ENCODE measurements at places on chromosomes 5 and 9.

DNA sequence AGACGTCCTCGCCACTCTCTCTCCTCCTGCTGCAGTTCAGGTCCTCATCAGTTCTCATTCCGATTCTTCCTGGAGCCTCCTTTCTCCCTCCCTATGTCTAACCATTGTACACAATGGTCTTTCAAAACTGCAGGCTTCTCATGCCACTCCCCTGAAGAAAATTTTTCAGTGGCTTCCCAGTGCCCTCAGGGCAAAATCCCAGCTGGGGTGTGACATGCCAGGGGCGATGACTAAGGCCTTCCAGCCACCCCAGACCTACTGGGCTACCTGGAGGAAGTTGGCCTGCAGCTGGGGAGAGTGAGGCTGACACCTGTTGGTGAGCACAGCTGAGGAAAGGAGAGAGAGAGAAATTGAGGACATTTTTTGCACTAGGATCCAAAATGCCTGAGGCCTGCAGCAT, 65.2 kb downstream of the SREK1 start:
- no peak for DNase-seq

DNA sequence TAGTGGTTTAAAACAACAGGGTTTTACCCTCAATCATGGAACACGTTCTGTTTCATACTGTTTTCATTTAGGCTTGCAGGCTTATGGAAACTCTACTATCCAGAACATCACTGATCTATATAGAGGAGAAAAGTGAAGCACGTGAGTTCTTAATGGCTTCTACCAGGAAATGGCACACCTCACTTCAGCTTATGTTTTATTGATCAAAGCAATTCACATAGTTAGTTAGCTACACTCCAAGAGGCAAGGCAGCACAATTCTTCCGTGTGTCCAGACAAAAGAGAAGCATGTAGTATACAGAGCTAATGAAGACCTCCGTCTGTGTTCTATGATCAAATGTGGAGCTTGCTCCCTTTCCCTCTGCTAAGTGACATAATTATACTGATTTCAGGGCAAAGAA, 353.3 kb upstream of the CD180 start:
- DNase-seq, result no peak

- DNase-seq, result no peak
Measured at GRCh38 chr9:17140418-17140817, 5.6 kb downstream of the CNTLN start.

GRCh38 chr9:81479573-81479972, 209.8 kb downstream of the TLE1 start:
- DNase-seq, result no peak

DNA sequence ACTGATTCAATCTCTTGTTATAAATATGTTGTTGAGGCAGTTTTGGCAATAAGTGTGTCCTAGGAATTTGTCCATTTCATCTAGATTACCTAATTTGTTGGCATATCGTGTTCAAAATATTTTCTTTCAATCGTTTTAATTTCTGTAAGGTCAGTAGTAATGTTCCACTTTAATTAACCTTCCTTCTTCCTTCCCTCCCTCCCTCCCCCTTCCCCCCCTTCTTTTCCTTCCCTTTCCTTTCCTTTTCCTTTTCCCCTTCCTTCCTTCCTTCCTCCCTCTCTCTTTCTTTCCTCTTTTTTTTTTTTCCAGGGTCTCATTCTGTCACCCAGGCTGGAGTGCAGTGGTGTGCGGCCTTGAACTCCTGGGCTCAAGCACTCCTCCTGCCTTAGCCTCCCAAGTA, 27.1 kb downstream of the CD14 start:
- DNase-seq, result no peak

DNA sequence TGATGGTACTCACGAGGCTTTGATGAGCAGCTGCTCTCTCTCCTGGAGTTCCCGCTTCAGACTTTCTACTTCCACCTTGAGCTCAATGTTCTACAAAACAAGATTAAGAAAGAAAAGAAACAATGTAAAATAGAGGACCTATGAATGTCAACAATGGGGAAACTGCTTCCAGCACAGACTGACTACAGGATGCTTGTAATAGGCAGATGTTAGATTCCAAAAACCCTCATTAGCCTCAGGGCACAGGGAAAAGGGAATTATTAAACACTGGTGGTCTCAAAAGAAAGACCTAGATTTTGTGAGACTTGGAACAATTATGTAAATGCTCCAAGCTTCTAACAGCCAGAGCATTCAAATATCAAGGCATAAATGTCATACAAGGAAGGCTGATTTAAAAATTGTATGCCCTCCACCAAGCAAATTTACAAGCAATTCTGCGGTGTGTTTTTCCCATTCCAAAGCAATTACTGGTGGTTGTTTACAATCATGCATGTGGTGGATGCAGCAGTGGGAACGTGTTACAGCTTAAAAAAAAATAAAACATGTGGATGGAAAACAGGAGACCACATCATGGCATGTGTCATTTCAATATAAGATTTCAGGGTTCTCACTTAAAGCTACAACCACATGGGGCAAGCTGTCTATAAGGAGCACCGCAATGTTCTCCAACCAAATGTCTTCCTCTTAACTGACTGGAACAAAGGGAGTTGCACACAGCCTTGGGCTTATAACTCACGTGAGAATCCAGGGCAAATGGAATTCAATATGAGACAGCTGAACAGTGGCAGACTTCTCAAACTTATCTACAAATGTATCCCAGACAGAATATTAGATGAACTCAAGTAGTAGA, 34.0 kb downstream of the CDK5RAP2 start:
- DNase-seq, result no peak

DNA sequence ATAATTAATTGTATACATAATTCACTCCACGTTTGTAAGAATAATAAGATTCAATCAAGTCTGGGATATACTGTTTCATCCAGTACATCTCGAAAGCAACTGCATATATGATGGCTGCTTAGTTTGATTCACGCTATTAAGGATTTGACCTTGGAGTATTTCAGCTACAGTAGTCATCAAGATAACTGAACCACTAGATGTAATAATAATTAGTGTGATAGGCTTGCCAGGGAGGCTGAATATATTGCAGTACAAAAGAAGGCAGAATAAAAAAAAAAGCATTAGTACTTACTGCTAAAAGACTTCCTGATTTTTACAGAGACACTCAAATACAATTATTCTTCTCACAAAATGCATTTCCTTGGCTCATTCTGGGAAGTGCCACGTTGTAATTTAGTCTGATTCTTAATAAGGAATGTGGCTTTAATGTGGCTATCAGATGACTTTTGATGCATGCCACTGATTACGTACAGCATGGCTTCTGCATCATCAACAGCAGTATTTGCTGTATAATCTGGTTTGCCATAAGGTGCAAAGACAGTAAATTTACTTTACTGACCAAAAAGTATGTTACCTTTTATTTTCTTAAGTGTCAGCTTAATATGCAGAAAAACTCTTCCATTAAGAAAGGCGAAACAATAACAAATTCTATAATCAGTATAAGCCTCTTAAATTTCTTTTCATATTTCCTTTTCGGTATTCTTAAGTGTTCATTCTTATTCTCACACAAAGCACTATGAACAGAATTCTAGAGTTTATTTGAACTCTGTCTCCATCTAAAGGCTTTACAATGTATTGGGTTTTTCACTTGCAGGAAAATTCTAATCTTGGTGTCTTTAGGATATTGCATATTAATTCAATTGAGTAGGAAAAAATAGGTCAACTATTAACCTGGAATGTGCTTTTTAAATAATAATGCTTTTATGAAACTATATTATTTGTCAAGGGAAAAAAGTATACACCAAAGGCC, 166.4 kb downstream of the SLF1 start:
- no peak for DNase-seq

DNA sequence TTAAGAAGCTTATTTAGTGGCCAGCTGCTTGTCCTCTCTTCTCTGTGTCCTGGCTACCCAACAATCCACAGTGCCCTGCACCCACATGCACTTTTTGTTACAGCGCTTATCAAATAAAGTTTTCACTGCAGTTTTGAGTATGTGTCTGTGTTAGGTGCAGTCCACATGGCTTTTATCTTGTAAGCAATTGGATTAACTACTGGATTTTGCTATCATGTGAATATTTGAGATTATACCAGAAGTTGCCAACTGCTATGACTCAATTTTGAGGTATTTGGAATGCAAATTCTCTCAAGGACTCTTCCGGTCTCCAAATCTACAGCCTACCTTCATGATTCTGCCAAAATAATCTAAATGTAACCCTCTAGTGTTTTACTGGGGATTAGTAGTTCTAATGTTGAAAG, 690.2 kb downstream of the NR2F1-AS1 start:
- DNase-seq, result no peak

DNA sequence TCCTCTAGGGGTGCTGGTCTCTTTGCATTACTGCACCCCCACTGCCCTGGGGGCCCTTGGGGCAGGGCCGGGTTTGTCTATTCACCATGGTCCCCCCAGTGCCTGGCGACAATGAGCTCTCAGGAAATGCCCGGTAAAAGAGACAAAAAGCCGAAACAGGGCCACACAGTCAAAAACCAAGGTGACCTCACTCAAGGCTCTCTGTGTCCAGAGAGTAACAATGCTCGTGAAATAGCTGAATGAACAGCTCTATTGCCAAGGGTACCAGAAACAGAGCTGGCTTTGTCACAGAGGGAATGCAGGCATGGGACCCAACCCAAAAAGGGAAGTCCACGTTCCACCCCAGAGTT, 16.0 kb downstream of the SH3PXD2B start:
- DNase-seq, result no peak

GRCh38 chr5:36885566-36886485, 9.3 kb downstream of the NIPBL start:
- DNase-seq, result no peak

DNA sequence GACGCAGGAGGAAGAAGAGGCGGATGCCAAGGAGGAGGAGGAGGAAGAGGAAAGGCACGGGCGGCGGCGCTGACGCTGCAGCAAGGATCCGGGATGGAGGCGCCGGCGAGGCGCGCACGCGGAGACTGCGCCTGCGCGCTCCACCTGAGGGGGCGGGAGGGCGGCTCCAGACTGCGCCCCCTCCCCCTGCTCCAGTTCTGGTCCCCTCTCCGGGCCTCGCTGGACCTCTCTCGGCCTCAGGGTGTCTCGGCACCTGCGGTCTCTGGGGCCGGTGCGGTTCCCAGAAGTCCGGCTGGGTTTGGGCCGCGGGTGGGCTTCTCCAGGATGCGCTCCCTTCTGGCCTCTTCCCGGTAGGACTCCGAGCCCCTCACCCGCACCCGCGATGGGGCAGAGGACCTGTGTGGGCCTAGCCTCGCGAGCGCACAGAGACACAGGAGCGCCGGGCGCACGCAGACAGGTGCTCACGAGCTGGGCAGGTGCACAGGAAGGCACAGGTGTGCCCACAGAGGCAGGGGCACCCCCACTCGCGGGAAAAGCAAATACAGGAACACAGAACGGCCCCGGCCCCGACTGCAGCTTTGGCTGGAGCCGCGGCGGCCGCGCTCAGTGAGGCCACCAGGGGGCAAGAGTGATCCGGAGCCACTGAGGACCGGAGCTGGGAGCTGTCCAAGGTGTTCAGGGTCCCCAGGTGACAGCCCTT, at the start of gene NPDC1:
NPDC1 (minus strand) TSS at position 90 of the 700 bp plus-strand sequence. CDS start 188 bp downstream, outside the sequence.
- peak; percentile 71 for DNase-seq

DNA sequence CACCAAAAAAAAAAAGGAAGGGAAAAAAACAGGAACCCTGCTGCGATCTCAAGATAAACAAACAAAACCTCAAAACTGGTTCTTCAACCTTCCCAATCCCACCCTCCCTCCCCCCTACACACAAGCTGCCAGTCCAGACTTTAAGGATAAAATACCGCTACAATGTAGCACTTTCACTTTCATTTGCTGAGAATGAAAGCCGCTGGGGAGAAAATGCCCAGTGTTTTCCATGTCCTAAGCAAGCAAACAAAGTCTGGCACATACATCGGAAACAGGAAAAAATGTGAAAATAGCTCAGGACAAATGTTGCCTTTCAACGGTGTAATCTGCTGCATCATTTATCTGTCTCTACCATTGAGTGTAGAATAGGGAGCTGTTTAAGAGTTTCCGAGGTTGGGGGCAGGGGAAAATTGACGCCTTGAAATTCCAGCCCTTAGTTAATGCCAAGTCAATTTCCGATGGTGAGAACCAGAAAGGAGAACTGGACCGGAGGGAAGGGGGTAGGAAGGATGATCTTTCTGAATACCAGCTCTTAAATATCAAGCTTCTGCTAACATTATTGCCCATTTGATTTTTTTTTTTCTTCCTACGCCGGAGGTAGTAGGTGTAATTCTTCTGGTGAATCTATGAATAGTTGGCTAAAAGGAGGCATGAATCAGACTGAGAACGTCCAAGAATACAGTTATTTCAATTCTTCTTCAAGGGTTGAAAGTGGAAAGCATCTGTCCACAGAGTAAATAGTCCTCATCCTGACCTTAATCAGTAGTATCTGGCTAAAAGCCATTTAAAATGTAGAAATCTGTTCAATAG, 1.2 kb upstream of the ADAMTS6 start:
- DNase-seq, result peak; percentile 25

- DNase-seq, result no peak
Measured at GRCh38 chr5:77285251-77285841, 74.9 kb downstream of the PDE8B start.

DNA sequence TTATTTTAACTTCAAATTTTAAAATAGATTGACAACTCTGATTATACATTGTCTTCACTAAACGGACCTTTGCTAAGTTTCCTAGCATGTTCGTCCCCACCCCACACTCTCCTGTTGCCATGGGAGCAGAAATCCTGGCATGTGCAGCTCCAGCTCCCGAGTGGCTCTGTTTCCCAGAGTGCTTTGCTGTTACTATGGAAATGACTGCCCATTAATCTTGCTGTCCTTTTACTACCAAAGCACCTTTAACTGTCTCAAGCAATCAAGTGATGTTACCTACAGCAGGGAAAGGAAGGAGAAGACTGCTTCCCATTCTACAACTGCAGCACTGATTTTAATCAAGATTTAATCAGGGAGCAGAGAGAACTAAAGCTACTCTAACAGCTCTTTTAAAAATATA, 212.0 kb upstream of the KIF2A start:
- DNase-seq, result no peak

DNA sequence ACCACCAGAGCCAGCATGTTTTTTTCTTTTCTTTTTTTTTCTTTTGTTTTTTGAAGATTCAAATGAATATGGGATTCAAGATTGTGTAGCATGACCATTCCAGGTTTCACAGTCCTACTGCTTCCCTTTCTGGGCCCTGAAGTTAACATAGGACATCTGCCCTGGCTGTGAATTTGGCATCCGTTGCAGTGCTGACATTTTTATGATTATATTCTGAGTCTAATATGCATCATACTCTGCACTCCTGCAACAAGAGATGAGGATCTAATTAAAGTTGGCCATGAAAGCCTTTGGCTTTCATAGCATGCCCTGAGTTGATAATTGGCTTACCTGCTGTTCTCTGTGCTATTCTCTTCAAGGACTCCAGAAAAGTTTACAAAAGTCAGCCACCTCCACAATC, 29.8 kb downstream of the C5orf22 start:
- DNase-seq, result no peak
